ENCODE measurements at places on chromosomes 6 and 20. TPM values are rescaled to one million over a fixed set of nuclear protein-coding genes. Genes with fewer than 3 reads are reported as not detected.

Gene GATA5
- total RNA-seq: 4.7 TPM

Gene WFDC5
- total RNA-seq: not detected

Gene SYNGAP1
- 2.5 TPM for total RNA-seq

Gene SRPK1
- total RNA-seq: 57.0 TPM

Gene LPA
- total RNA-seq: not detected

Gene KCNG1
- 6.2 TPM for total RNA-seq

Gene HTR1B
- not detected for total RNA-seq

Gene PHACTR3
- total RNA-seq: not detected

Gene CLPSL1
- total RNA-seq: not detected

Gene OR12D3
- not detected for total RNA-seq

Gene SMIM29
- 49.6 TPM for total RNA-seq

Gene PAK5
- not detected for total RNA-seq

Gene NHSL1
- 2.6 TPM for total RNA-seq

Gene CRISP3
- not detected for total RNA-seq

Gene FOXS1
- not detected for total RNA-seq

Gene C4A
- 1.6 TPM for total RNA-seq

Gene C6orf141
- 21.5 TPM for total RNA-seq

Gene B4GALT5
- total RNA-seq: 44.1 TPM

Gene GABRR1
- 0.02 TPM for total RNA-seq

Gene KIF13A
- total RNA-seq: 22.9 TPM

Gene BANF2
- total RNA-seq: not detected

Gene DEFB127
- not detected for total RNA-seq

Gene SLC22A3
- total RNA-seq: 0.10 TPM

Gene SLC13A3
- total RNA-seq: not detected

Gene PI16
- total RNA-seq: not detected

Gene OXT
- not detected for total RNA-seq

Gene KCNK17
- not detected for total RNA-seq

Gene IP6K3
- 6.8 TPM for total RNA-seq

Gene LRRC1
- total RNA-seq: 11.3 TPM

Gene MEI4
- not detected for total RNA-seq

Gene PLEKHG1
- 0.48 TPM for total RNA-seq

Gene RAET1L
- not detected for total RNA-seq

Gene ELOVL2
- 9.4 TPM for total RNA-seq

Gene HSF2
- 51.4 TPM for total RNA-seq

Gene FOXP4
- 5.4 TPM for total RNA-seq

Gene C20orf204
- total RNA-seq: 0.89 TPM

Gene EPB41L1
- 43.2 TPM for total RNA-seq

Gene SRC
- 17.8 TPM for total RNA-seq

Gene MYT1
- 2.4 TPM for total RNA-seq

Gene MUC21
- not detected for total RNA-seq

Gene ARG1
- not detected for total RNA-seq

Gene TGM3
- total RNA-seq: not detected

Gene FRK
- 0.05 TPM for total RNA-seq

Gene SYCP2
- total RNA-seq: 0.26 TPM

Gene SERPINB1
- total RNA-seq: 12.9 TPM

Gene C6orf118
- 0.29 TPM for total RNA-seq

Gene SIRPA
- 10.5 TPM for total RNA-seq

Gene HLA-F
- total RNA-seq: 8.2 TPM

Gene ZFP64
- 14.0 TPM for total RNA-seq

Gene ULBP2
- total RNA-seq: 17.3 TPM

Gene OR2H2
- total RNA-seq: not detected

Gene TFAP2D
- not detected for total RNA-seq

Gene SPDEF
- not detected for total RNA-seq

Gene TSHZ2
- 0.36 TPM for total RNA-seq

Gene TPD52L1
- total RNA-seq: 2.9 TPM
